ENCODE measurements at places on chromosomes 5 and 9.

GRCh38 chr5:176621661-176622079 is 8.7 kb downstream of the SNCB start:
- no peak for DNase-seq

DNA sequence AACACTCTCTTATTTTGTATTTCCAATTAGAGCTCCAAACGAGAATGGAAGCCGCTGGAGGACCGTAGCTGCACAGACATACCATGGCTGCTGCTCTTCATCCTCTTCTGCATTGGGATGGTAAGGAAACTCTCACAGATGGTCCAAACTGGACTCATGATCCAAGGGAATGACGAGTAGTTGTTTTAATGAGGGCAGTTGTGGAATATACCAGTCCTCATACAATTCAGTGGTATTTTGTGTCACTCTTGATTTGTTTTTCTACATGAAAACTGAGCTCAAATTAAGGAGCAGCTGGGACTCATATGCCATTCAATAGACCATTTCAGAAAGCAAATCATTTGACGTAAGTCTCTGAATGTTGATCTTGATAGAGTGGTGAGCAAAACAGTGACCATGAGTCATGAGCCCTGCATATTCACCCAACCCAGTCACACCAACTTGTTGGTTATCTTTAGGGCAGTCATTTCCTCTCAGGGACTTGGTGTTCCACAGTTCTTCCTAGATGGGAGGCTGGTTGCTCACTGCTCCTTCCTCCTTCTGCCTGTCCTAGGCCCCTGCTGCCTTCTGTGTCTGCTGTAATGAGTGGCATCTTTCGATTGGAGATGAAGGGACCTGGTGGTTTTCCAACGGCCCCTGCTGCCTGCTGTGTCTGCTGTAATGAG is 54.9 kb downstream of the SLC44A1 start:
- no peak for DNase-seq

GRCh38 chr5:1035421-1036405 is 27.1 kb downstream of the NKD2 start:
- no peak for DNase-seq

- peak; percentile 91 for DNase-seq
Observed at GRCh38 chr9:2461892-2462291, 159.7 kb upstream of the VLDLR start.

DNA sequence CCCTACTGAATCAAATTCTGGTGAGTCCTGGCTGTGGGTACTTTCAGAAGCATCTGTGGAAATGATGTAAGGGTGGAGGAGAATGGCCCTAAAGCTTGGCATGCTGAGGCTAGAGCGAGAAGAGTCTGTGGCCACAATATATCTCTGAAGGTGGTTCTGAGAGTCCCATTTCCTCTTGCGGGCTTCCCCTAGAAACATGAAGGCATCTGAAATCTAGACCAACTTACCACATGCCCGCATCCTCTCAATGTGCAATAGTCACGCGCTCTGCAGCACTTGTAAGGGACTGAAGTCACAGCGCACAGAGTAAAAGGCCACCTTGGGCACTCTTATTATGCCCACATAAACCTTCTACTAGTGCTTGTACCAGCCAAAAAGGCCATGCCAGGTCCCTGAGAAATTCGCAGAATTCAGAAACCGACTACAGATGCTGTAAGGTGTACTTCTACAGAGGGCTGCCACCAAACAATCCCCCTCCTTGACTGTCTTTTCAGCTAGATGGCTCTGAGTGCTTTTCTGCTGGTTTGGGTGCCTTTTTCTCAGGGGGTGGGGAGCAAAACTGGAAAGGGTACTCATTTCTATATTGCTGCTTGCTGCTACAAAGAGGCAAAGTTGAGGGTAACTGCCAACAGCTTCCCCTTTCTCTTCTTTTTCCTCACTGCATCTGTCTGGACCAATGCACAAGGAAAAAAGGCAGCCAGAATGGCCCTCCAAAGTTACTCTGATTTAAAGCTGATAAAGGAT is 107.3 kb downstream of the ZDHHC21 start:
- no peak for DNase-seq

All from cerebellar nuclear complex (tissue), 1 donor.